ENCODE measurements at places on chromosomes 4 and X. TPM values are rescaled to one million over a fixed set of nuclear protein-coding genes. Genes with fewer than 3 reads are reported as not detected.

Gene ENOX2
- total RNA-seq, result 7.2 TPM

Gene KLKB1
- not detected for total RNA-seq

Gene CT47B1
- not detected for total RNA-seq

Gene NUDT11
- total RNA-seq, result 2.7 TPM

Gene ITGB1BP2
- 0.44 TPM for total RNA-seq

Gene IL1RAPL2
- not detected for total RNA-seq

Gene RHOXF1
- not detected for total RNA-seq

Gene NXF2B
- total RNA-seq, result not detected

Gene TMPRSS11F
- not detected for total RNA-seq

Gene S100P
- 184 TPM for total RNA-seq

Gene NAA11
- total RNA-seq, result not detected

Gene ATP1B4
- total RNA-seq, result not detected

Gene POU3F4
- not detected for total RNA-seq

Gene MAGEA1
- total RNA-seq, result 0.12 TPM

Gene CACNA1F
- total RNA-seq, result not detected

Gene HS6ST2
- 0.07 TPM for total RNA-seq

Gene CENPI
- total RNA-seq, result 12.6 TPM

Gene NWD2
- not detected for total RNA-seq

Gene COL4A5
- total RNA-seq, result 10.3 TPM

Gene TCEAL2
- total RNA-seq, result not detected

Gene MAGEA12
- 0.29 TPM for total RNA-seq

Gene SUPT20HL2
- not detected for total RNA-seq

Gene SMARCA1
- total RNA-seq, result 32.3 TPM

Gene C4orf36
- total RNA-seq, result 1.6 TPM

Gene MYOZ2
- total RNA-seq, result not detected

Gene TIGD4
- total RNA-seq, result 0.31 TPM

Gene FAM3A
- 36.9 TPM for total RNA-seq

Gene MTTP
- total RNA-seq, result not detected

Gene SPIN2A
- total RNA-seq, result 0.12 TPM

Gene TSR2
- 57.0 TPM for total RNA-seq

Gene VEGFC
- total RNA-seq, result 7.8 TPM

Gene PABPC5
- total RNA-seq, result not detected

Gene REELD1
- not detected for total RNA-seq

Gene ADAMTS3
- not detected for total RNA-seq

Gene ADGRL3
- 0.06 TPM for total RNA-seq

Data from A549 treated with AZD2906 at 1 μM for 4 hours (cell line).